GM13977 (cell line): ENCODE measurements at places on chromosomes 5 and 9.
A peak's percentile ranks its signal among the peaks of the same experiment; 100 is the strongest.

DNA sequence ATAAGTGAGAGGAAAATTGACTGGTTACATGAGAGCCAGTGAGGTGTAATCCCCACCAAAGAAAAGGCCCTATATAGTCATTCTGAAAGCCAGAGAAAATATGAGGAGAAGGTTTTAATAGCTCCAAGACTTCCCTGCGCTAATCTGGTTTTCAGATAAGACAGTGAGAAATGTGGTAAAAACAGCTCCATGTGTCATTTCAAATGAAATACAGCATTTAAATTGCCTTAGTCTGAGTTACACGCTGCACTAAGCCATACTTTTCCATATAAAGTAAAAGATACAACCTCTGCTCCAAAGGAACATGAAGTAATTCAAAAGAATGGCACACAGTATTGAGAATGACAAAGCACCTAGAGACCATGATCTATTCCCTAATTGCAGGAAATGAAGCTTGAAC is 378.0 kb upstream of the PDE4D start:
- no peak for DNase-seq

DNA sequence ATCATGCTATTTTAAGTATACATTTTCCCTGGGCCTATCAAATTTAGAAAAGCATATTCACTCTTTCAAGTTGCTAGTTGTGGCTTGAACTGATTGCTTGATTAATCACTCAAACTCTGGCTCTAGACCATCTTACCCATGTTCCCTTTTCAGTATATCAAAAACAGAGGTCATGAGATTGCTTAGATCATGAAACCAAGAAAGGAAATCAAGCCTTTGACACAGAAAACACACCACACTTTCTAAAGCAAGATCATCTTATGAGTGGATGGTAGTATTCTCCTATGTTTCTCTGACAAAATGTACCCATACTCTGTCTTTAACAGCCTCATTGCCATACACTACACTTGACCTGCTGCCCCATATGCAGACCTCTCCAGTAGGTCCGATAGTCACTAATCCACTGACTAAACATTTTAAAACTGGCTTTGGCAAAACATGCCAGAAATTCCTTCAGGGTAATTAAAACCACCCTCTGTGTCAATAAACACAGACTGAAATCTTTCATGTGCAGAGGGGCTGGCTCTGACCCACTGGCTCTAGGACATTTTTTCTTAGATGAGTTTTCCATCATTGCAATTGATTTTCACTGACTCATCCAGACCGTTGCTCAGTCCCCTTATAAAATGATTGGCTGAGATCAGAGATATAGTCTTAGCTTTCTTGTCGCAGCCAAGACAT is 18.2 kb downstream of the PPP2R2B start:
- DNase-seq, result no peak

- DNase-seq, result no peak
Observed at GRCh38 chr9:14136646-14137370, 177.1 kb downstream of the NFIB start.

DNA sequence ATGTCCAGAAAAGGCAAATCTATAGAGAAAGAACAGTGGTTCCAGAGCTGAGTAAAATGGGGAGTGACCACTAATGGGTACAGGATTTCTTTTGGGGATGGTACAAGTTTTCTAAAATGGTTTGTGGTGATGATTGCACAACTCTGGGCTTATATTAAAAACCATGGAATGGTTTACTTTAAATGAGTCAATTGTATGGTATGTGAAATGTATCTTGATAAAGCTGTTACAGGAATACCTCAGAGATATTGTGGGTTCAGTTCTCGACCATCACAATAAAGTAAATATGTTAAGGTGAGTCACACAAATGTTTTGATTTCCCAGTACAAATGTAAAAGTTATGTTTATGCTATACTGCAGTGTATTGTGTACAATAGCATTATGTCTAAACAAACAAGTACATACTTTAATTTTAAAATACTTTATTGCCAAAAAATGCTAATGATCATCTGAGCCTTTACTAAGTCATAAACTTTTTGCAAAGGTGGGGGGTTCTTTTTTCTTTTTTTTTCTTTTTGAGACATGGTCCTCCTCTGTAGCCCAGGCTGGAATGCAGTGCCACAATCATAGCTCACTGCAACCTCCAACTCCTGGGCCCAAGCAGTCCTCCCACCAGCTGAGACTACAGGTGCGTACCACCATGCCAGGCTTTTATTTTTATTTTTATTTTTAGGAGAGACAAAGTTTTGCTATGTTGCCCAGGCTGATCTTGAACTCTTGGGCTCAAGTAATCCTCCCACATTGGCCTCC is 65.9 kb downstream of the SHOC1 start:
- DNase-seq, result no peak

DNA sequence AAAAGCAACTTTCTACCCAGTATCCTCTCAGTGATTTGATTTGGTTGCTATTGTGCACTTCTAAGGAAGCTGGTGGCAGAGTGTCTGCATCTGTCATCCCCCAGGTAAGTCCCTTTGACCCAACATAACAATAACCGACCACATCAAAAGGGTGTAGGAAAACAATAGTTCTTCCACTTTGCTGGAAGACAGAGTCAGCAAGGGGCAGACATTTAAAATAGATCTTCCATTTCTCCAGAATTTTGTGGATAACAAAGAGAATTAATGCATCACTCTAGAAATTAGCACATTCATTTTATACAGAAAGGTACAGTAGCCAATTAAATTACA is 177.5 kb downstream of the EBF1 start:
- DNase-seq, result no peak

DNA sequence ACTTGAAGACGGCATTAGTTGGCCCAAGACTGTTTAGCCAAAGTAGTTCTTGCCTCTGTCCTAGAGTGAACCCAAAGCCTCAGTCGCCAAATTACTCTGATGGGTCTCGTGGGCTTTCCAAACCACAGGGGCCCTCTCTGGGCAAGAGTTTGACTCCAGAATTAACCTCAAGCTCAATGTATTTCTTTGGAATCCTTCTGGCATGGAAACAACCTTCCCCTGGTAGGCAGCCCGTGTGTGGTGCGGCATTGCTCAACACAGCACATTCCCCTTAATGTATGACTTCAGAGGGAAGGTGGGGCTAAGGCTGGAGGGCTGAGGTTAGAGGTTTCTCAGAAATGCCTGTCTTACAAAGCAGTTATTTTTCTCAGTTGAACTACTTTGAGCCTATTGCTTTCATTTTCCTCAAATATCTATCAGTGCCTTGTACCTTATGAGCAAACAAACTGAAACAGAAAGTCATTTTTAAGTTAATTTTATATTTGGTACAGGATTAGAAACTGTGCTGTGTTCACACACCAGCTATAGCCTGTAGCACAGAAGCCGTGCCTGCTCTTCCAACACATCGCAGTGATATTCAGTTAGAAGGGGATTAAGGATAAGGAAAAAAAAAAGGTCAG is 123.9 kb upstream of the HAPLN1 start:
- DNase-seq, result peak; percentile 66

- DNase-seq, result no peak
Observed at GRCh38 chr9:127846443-127847177, 7.8 kb downstream of the ENG start.

GRCh38 chr5:165393839-165394238 is 1888.4 kb downstream of the MAT2B start:
- DNase-seq, result no peak

- DNase-seq, result no peak
Observed at GRCh38 chr9:70639853-70640814, 225.7 kb upstream of the KLF9 start.

DNA sequence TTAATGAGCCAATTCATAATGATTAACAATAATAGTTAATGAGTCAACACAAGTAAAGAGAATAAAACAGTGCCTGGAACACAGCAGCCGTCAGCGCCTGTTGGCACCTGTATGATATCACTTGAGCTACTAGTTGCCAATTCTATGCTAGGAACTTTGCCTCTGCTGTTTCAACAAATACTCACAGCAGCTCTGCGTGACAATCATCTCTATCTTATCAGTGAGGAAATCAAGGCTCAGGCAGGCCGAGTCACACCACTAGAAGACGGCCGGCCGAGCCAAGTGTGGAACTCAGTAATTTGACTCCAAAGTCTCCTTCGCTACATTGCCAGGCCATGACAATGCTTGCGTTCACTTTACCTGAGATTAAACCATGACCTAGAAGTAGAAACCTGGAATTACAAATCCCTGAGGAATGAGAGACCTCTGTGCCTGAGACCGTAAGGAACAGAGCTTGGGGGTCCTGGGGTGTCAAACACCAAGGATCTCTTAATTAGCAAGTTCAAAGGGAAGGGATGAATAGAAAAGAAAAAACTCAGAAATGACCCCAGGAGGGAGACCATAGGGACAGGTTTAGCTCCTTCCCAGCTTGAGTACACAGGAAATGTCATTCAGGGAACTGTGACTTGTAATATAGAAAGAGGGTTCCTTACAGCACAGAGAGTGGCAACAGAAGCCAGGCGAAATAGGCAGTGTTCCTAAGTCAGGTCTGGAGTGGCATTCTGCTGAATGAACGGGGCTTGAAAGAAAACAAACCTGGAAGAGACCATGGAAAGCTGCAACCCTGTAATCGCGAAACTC is 109.1 kb downstream of the SUSD1 start:
- DNase-seq, result no peak

- DNase-seq, result no peak
Observed at GRCh38 chr5:172439785-172440477, 14.4 kb downstream of the SH3PXD2B start.

GRCh38 chr9:83322438-83322837 is 215.8 kb downstream of the FRMD3 start:
- DNase-seq, result no peak

- no peak for DNase-seq
Observed at GRCh38 chr5:149073213-149073612, 10.4 kb upstream of the SH3TC2 start.

GRCh38 chr9:1353291-1353690 is 303.1 kb downstream of the DMRT2 start:
- no peak for DNase-seq

DNA sequence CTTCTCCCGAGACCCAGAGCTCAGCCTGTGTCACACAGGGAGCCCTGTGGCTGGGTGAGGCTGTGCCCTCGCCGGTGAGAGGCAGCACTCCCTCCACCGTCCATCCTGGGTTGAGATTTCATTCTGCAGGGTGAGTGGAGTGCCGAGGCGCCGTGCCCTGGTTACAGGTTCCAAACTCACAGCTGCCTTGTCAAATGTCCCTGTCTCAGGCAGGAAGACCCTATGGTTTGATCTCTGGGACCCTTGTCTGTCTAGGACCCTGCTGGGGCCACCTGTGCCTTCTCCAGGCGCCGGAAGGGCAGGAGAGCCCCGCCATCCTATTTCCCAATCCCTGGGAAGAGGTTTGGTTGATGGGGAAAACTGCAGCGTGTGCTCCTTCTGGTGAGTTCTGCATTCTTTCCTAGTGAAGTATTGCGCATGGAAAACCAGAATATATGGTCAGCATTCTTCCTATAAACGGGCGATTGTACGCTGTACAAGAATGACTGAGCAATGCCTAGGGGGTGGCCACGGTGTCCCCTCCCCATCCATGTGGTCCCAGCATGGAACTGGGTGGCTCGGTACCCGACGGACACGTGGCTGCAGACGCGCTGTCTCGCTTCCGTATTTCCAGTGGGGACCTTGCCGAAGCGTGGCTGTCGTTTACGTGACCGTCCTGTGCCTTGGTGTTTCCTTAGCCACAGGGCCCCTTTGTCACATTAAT is 95.9 kb upstream of the COL5A1 start:
- DNase-seq, result no peak

GRCh38 chr5:116440457-116441001 is 134.1 kb downstream of the SEMA6A start:
- no peak for DNase-seq

- no peak for DNase-seq
Observed at GRCh38 chr5:1974501-1975405, 92.0 kb upstream of the IRX4 start.

- peak; percentile 65 for DNase-seq
Observed at GRCh38 chr9:84669288-84670137, at the start of gene NTRK2. NTRK2 (plus strand) TSS chr9:84669729; CDS start chr9:84670749, 1,020 bp downstream.

GRCh38 chr5:59260200-59260599 is 633.3 kb downstream of the PDE4D start:
- no peak for DNase-seq

- no peak for DNase-seq
Observed at GRCh38 chr9:100443781-100444768, 17.1 kb downstream of the MSANTD3 start.

GRCh38 chr9:1879501-1879900 is 135.6 kb upstream of the SMARCA2 start:
- DNase-seq, result peak; percentile 46

DNA sequence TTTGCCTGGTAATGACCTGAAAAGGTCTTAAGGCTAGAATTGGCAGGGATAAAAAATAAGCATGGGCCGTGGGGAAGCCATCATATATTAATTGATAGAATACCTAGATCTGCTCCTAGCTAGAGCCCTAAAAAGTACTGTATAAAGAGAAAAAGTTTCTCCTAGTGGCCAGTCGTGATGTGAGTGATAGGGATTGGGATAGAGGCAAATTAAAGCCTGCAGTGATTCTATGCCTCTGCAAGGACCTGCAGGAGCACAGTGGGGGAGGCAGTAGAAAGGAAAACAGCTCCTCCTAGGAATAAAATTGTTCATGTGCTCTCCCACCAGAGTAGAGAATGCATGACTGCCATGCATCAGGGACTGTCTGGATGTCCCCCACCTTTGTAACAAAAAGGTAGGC is 56.2 kb upstream of the FTMT start:
- DNase-seq, result no peak

GRCh38 chr5:169703813-169704212 is 66.7 kb downstream of the DOCK2 start:
- no peak for DNase-seq

- no peak for DNase-seq
Observed at GRCh38 chr9:120369608-120370220, 210.3 kb downstream of the CDK5RAP2 start.

DNA sequence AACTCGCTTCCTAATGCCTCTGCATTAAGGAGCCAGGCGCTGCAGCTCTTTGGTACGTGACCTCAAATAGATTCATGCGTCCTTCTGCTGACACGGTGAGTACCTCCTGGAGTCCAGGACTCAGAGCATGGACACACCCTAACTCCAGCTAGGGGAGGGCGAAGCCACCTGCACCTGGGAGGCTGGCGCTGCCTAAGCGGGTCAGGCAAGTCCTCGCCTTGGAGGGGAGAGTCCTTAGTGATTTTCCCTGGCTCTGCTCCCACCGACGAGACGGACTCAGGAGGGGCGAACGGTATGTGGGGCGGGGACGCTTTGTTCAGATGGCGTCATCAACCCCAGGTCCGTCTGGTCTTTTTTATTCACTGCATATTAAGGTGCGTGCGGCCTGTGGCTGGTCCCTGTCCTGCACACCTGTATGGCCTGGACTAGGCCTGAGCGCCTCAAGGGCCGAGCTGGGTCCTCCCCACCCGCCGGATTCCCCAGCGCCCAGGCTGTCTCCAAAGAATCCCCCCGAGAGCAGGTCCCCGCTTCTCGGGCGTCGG is 50.3 kb downstream of the NSUN2 start:
- no peak for DNase-seq

- no peak for DNase-seq
Observed at GRCh38 chr5:5592541-5592940, 170.1 kb downstream of the ICE1 start.

- DNase-seq, result no peak
Observed at GRCh38 chr9:94643741-94644140, 4.4 kb upstream of the FBP1 start.
